Liver (tissue), 10 donors: ENCODE measurements at places on chromosomes 6 and 20.
A peak's percentile ranks its signal among the peaks of the same experiment; 100 is the strongest.

- no peak for DNase-seq
These were observed 66.5 kb downstream of the ZMYND8 start for GRCh38 chr20:47290008-47290407.

GRCh38 chr20:33828326-33828844 lies 17.2 kb downstream of the CHMP4B start:
- no peak for DNase-seq

DNA sequence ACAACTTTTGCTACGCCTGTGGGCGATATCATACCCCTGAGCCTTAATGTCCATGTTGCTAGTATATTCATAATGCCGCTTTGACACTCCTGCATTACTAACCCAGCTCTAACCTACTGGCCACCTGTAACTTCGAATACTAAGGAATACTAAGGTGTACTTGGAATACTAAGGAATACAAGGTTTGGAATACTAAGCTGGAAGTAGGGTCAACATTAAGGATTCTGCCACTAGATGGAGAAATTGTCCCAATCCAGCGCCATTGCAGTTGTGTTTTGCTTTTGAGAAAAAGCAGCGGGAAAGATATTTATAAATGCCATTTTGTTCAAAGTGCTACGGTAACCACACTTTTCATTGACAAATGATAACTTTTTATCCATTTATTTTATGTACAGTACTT lies 10.7 kb downstream of the TBXT start:
- no peak for DNase-seq

DNA sequence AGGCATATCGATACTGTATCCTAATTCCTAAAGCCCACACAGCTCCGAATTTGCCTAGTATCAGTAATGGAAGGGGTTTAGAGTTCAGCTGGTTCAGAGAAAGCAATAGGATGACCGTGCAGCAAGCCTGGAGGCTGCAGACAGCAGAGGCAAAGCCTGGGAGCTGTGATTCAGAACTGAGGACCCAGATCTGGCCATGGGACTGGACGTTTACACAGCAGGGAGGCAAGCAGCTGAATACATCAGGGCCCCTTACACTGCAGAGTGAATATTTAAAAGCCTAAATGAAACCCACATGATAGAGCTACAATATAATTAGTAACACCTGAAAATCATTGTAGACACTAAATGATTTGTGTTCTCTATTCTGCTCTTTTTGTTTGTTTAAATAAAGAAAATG lies 38.0 kb downstream of the ELOVL2 start:
- no peak for DNase-seq

DNA sequence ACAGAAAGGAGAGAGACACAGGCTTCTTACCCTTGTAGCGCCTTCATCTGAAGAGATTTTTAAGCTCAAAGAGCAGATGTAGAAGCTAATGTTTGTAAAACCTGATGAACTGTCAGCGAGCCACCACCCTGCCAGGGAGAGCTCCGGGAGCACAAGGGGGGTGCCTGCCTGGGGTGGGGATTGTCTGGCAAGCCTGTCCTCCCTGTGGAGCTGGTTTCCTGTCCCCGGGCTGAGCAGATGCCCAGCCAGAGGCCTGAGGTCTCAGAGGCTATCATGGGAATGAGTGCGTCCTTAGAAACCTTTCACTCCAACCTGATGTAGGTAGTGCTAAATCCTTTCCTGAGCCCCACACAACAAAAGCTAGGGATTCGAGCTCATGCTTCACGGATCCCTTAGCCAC lies 41.9 kb upstream of the NR2E1 start:
- DNase-seq = no peak

DNA sequence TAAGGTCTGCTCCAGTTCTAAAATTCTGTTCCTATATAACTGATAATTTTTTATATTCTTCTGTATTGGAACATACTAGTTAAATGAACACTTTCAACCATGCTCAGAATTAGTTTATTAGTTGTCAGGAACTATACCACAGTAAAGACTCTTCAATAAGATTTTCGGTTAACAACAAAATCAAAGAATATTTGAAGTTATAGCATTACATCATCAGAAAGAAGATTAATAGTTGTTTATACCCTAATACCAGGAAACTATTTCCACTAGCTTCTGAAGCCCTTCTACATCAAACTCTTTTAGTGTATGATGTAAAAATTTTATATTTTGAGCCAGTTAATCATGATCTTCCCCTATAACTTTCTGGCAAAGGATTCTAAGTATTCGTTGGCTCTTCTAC lies 6.6 kb downstream of the CALHM4 start:
- DNase-seq = no peak

DNA sequence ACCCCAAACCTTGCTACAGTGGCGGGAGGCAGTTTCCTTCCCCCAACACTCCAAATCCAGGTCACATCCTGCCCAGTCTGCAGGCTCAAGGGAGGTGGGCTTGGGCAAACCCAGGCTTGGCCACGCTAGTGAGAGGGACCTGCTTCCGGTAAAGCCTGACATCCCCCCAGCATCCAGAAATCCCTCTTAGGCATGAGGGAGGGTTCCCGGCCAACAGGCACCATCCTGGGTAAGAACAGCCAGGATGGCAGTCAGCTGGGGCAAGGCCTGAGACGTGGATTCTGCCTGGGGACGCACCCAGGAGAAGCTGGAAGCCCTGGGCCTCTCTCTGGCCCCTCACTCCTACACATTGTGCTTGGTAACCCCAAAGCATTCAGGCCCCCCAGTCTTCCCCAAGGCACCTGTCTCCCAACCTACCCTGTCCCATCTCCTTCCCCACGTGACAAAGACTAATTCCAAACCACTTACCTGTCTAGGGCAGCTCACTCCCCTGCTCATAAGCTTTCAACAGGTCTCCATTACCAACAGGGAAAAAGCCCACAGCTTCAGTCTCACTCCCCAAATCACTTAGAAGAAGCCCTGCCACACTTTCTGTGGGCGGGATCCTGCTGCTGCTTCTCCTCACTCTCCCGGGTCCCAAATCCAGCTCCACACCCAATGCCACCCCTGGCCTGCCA lies 2.1 kb downstream of the C20orf144 start:
- no peak for DNase-seq

GRCh38 chr6:54031169-54031568 lies 80.1 kb upstream of the MLIP start:
- no peak for DNase-seq

GRCh38 chr6:36559011-36559793 lies 11.9 kb upstream of the STK38 start:
- DNase-seq = no peak

DNA sequence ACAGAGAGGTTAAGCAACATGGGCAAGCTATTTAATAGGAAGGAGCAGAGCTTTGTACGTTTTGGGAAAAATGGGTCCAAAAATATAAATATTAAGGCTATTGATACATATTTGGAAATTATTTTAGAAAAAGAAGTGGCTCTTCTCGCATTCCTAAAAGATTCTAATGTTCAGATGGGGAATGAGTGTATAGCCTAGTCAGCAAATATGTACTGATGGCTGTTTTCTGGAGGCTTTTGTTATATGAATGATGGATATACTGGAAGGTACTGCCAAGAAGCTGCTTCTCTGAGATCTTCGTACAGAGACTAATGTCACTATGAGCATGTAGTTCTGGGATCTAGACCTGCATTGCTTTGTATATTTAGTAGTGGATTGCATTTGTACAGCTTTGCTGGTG lies 71.7 kb downstream of the PLAGL1 start:
- no peak for DNase-seq

DNA sequence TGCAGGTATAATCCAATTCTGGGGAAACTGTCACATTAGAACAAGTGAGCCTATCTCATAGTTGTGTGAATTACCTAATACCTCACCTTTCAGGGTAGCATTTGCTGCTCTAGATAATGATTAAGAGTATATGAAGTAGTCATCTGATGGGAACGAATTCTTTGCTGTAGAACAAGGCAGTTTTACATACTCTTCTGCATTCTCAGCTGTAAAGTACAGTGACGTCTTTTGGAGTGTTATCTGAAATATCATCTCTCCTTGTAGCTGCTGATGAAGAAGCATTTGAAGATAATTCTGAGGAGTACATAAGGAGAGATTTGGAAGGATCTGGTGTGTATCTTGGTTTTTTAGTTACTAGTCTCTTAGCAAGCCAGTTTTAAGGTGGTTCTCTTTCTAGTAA lies 28.4 kb downstream of the CSE1L start:
- DNase-seq = no peak

GRCh38 chr20:63969838-63970713 lies at the start of gene ZNF512B:
Gene ZNF512B, minus strand, starts transcription at chr20:63969930. Its CDS starts 1,980 bp downstream, at chr20:63967950.
- DNase-seq = peak; percentile 71

GRCh38 chr20:4472906-4473305 lies 248.8 kb upstream of the PRND start:
- DNase-seq = no peak

GRCh38 chr6:14468647-14469321 lies 351.2 kb downstream of the CD83 start:
- DNase-seq = no peak

- DNase-seq = no peak
These were observed 28.0 kb downstream of the RREB1 start for GRCh38 chr6:7135755-7136154.

DNA sequence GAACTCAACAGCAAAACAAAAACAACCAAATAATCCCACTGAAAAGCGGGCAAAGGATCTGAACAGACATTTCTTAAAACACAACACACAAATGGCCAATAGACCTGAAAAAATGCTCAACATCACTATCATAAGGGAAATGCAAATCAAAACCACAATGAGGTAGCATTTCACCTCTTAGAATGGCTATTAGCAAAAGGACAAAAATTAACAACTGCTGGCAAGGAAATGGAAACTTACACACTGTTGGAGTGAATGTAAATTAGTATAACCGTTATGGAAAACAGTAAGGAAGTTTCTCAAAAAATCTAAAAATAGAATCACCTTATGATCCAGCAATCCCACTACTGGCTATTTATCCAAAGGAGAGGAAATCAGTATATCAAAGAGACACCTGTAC lies 20.9 kb downstream of the FAM8A1 start:
- no peak for DNase-seq

GRCh38 chr6:165841153-165841558 lies 178.1 kb upstream of the PDE10A start:
- no peak for DNase-seq

GRCh38 chr6:55016261-55016660 lies 158.1 kb upstream of the HCRTR2 start:
- no peak for DNase-seq

- no peak for DNase-seq
These were observed 13.5 kb downstream of the TTBK1 start for GRCh38 chr6:43256670-43257366.

DNA sequence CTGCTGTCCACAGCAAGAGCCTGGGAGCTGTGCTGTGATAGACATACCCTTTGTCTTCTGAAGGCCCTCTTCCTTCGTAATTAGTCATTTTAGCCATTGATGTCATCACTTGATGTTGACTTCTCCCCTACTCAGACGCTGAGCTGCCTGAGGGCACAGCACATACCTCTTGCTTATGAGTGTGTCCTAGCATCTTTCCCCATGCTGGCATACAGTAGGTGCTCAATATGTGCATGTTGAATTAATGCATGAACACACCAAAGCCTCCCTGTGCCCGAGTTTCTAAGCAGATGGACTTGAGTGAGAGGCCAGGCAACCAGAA lies 35.8 kb upstream of the FAM83D start:
- no peak for DNase-seq

- no peak for DNase-seq
These were observed 68.1 kb upstream of the PMEPA1 start for GRCh38 chr20:57777911-57778310.

DNA sequence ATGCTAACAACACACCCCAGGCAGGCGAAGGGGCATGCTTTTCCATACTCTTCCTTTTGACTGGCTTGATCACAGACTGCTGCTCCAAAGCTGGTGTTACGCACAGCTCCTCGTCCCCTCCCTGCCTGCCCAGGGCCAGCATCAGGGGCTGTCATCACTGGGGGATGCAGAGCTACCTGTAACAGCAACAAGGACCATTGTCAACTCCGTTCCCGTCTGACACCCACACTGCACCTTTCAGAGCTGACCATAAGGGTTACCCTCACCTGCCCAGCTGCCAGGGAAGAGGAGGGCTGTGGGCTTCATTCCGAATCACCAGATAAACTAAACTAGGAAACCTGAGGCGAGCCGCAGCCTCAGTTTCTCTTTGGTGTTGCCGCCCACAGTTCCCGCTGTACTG lies 15.4 kb downstream of the NQO2 start:
- no peak for DNase-seq

GRCh38 chr6:54609981-54610380 lies 236.6 kb upstream of the FAM83B start:
- DNase-seq = no peak

DNA sequence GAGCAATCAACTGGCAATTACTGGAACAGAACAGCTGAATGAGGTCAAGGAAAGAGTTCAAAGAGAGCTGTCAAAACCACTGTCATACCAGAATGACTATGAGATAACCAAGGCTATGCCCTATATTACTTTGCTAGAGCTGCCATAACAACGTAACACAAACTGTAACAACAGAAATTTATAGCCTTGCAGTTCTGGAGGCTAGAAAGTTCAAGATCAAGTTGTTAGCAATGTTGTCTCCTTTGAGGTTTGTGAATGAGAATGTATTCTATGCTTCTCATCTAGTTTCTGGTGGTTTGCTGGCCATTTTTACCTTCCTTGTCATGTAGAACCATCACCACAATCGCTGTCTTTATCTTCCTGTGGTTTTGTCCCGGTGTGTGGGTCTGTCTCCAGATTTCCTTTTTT lies 1323.0 kb upstream of the GJE1 start:
- DNase-seq = no peak

DNA sequence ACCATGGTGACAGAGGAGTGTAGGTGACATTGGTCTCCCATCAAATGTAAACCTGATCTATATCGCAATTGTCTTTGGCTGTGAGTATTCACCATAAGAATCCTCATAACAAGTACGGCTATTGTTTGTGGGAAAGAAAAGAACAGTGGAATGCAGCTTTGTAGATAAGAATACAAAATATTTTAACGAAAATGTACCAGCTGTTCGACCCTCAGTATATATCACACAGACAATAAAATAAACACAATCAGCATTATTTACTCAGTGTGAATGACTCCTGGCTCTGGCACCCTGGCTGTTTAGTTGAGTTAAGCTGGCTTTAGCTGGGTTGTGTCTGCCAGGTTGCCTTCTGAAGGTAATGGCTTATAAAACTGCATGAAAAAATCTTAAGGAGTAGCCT lies 43.4 kb downstream of the SNRNP48 start:
- no peak for DNase-seq

DNA sequence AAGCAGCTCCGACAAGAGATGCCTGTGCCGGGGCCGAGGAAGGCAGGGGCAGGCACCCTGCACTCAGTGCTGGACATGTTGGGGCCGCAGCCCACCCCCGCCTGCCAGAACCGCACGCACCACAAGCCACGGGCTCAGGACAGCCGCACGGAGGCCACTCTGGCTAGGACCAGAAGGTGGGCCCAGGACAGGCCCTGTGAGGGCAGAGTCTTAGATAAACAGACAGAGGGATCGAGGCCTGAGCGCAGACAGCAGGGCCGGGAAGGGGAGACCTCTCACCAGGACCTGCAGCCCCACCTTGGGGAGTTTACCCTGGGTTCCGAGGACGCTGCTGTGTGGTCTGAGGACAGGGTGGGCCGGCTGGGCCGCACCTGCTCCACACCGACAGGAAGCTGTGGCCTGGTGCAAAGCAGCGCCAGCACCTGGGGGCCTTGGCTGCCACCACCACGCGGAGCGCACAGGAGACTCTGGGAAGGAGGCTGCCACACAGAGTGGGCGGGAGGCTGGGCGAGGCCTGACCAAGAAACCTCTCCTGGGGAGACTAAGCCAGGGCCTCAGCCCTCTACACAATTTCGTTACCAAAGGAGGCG lies 32.0 kb downstream of the KCNQ2 start:
- no peak for DNase-seq
